ENCODE measurements at places on chromosomes 1 and 21.

- no peak for DNase-seq
Observed at GRCh38 chr1:116580446-116581322, 9.9 kb upstream of the CD58 start.

DNA sequence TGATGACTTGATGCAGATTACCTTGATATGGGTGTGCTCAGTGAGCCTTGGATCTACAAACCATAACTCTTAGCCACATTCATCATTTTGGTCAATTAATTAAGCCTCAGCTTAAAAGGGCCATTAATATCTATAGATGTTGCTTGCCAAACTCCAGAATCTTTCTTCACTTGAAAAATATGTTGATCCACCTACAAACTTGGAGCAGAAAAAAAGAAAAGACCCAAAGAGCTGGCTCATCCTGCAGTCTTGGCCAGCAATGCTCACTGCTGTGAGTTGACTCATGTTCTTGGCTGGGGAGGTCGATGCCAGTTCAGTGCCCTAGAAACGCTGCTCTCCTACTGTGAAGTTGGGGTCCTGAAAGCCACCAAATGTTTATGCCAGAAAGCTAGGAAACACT, 75.4 kb downstream of the DPT start:
- DNase-seq: no peak

- DNase-seq: no peak
Observed at GRCh38 chr1:175865041-175865766, 121.8 kb upstream of the TNR start.

GRCh38 chr21:43343992-43344886, 82.7 kb downstream of the SIK1 start:
- DNase-seq: no peak

- no peak for DNase-seq
Observed at GRCh38 chr1:102896286-102896685, 212.0 kb downstream of the COL11A1 start.

- no peak for DNase-seq
Observed at GRCh38 chr1:186104459-186104858, 270.6 kb downstream of the TPR start.

GRCh38 chr1:61569303-61569621, 155.7 kb downstream of the TM2D1 start:
- DNase-seq: no peak

DNA sequence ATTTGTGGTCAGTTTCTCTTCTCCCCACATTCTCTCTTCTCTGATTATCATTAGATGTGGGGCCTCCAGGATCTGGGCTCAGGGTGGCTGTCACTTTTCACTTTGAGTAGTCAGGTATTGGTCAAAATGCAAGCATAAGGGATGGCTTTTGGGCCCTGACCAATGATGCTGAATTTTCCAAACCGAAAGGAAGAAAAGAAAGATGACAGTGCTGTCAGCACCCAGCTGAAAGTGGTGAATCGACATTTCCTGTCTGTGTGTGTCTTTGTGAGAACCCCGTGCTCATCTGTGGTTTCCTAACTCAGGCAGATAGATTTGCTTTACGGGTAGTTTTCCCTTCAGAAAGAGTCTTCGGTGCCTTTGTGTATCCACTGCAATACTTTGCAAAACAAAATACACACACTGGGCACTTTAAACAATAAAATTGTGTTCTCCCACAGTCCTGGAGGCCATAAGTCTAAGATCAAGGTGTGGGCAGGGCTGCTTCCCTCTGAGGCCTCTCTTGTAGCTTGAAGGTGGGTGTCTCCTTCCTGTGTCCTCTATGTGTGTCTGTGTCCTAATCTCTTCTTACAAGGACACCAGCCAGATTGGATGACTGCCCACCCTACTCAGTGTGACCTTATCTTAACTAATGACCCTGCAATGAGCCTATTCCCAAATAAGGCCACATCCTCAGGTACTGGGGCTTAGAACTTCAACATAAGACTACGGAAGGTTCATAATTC, 274.8 kb upstream of the AJAP1 start:
- DNase-seq: no peak

DNA sequence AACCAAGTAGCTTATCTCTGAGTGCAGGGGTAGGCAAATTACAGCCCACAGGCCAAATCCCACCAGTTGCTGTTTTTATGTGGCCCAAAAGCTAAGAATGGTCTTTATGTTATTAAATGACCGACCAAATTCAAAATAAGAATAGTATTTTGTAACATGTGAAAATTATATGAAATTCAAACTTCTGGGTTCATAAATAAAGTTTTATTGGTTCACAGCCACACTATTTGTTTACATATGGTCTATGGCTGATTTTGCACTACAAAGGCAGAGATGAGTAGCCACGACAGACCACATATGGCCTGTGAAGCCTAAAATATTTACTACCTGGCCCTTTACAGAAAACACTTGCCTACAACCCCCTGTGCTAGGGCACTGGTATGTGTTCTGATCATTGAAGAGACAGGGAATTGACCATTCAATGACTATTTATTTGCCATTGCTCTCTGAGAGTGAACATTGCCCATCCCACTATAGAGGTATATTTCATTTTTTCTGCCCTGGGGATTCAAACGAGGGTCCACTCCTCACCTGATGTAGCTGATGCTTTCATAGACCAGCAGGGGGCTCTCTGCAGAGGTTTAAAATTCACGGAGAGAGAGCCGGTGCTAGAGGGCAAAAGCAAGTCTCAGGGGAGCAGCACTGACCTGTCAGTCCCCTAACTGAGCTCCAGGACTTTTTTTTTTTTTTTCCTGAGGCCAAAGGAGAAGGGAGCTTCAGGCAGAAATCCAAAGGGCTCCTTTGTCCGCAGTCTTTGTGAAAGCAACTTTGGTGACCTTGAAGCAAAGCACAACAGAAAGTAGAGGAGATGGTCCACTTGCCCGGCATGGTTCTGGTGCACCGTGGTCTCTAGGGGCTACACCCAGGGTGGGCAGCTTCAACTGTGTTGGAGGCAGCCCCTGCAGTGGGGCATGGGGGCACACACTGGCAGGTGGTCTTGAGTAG, 7.3 kb upstream of the GNL2 start:
- no peak for DNase-seq

- no peak for DNase-seq
Observed at GRCh38 chr1:115317101-115318012, 20.7 kb downstream of the NGF start.

- DNase-seq: no peak
Observed at GRCh38 chr21:34892209-34892608, 156.9 kb downstream of the RUNX1 start.

Data from stimulated activated CD4-positive, alpha-beta T cell treated with anti-CD3 and anti-CD28 coated beads, Interleukin-1b, Interleukin-23, amount 100 ng/mL, for 24 hours (primary cell).